ENCODE measurements at places on chromosomes 2 and 18. TPM values are rescaled to one million over a fixed set of nuclear protein-coding genes. Genes with fewer than 3 reads are reported as not detected.

KLHL29 gene
- 6.4 TPM for total RNA-seq

FSIP2 gene
- 0.04 TPM for total RNA-seq

STARD6 gene
- total RNA-seq, result 0.14 TPM

ITPRIPL1 gene
- 7.2 TPM for total RNA-seq

TUBA3E gene
- total RNA-seq, result not detected

Measured in foreskin keratinocyte (primary cell).